Hematopoietic multipotent progenitor cell treated with erythropoietin and hydrocortisone succinate and interleukin-3 and kit ligand, for 4 days (in vitro differentiated cells): ENCODE measurements at places on chromosomes 2 and 18.

DNA sequence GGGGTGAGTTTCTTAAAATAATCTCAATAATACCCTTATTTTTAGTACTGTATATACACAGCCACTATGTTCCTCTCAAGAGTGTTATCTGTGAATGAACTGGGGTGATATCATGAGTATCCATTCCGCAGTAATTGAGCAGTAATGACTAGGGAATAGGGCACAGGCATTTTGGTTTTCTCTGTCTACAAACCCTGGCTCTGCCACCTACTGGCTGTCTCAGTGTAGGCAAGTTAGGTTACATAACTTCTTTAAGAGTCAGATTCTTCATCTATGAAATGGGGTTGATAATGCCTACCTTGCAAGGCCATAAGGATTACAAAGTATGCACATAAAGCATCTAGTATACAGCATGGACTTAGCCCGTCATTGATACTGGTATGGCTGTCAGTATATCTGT, 555.8 kb downstream of the NRXN1 start:
- DNase-seq, result peak; percentile 2

- DNase-seq, result no peak
These were observed 350.0 kb upstream of the KLHL29 start for GRCh38 chr2:23034996-23035395.

GRCh38 chr2:6958616-6959235, 41.5 kb downstream of the RNF144A start:
- DNase-seq, result no peak

GRCh38 chr2:224689539-224689938, 26.6 kb downstream of the CCDC195 start:
- DNase-seq, result no peak

DNA sequence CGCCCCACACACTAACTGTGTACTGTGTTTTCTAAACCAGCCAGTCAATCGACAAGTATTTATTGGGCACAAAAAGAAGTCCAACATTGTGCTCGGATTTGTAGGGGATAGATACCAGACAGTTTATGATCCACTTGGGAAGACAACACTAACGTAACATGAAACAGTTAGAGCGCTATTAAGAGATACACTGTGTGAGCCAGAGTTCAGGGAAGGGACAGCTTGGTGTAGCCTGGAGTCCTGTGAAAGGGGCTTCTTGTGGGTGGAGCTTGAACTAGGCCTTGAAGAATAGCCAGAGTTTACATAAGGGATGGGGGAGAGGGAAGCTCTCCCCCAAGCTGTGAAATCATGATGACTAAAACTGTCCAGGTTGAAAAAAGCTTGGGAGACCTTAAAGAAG, 176.4 kb upstream of the TCF4 start:
- DNase-seq, result no peak

GRCh38 chr2:2689306-2689705, 358.2 kb upstream of the MYT1L start:
- no peak for DNase-seq

GRCh38 chr2:27212626-27213471, 781 bp upstream of the SLC5A6 start:
- DNase-seq, result peak; percentile 76

DNA sequence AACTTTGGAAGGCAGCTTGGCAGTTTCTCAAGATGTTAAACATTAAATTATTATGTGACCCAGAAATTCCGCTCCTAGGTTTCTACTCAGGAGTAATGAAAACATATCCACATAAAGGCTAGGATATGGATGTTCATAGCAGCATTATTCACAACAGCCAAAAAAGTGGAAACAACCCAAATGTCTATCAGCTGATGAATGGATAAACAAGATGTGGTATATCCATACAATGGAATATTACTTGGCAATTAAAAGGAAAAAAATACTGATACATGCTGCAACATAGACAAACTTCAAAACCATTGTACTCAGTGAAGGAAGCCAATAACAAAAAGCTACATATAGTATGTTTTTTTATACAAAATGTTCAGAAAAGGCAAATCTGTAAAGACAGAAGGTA, 12.4 kb upstream of the FAM228A start:
- DNase-seq, result no peak

DNA sequence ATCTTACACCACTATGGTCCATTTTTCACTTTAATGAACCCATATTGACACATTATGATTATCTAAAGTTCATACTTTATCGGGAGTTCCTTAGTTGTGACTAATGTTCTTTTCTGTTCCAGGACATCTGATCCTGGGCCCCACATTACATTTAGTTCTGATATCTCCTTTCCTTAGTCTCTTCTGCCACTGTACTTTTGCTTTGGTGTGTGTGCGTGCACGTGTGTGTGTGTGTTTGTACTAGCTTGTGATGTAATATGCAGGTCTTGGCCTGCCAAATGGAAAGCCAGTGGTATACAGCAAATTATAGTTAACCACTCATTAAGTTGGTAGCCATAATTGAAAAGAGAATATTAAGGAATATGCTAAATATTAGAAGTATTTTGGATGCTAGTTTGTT, 88.0 kb downstream of the CDC42EP3 start:
- no peak for DNase-seq

GRCh38 chr2:131076707-131077106, 16.6 kb downstream of the FAM168B start:
- no peak for DNase-seq

GRCh38 chr2:160906878-160907277, 253.3 kb upstream of the TANK start:
- DNase-seq, result no peak

GRCh38 chr2:70964133-70964532, 14.3 kb upstream of the ANKRD53 start:
- no peak for DNase-seq

- DNase-seq, result no peak
These were observed 31.5 kb upstream of the CAB39 start for GRCh38 chr2:230681171-230681545.

DNA sequence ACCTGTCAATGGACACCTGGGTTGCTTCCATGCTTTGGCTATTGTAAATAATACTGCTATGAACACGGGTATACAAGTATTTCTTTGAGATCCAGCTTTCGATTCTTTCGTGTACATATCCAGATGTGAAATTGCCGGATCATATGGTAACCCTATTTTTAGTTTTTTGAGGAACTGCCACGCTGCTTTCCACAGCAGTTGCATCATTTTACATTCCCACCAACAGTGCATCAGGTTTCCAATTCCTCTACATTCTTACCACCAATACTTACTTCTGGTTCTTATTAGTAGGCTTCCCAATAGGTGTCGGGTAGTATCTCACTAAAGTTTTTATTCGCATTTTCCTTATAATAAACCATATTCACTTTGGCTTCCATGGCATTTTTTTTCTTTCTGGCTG, 69.6 kb downstream of the PID1 start:
- no peak for DNase-seq

- no peak for DNase-seq
These were observed 23.0 kb downstream of the TET3 start for GRCh38 chr2:74007711-74008110.

DNA sequence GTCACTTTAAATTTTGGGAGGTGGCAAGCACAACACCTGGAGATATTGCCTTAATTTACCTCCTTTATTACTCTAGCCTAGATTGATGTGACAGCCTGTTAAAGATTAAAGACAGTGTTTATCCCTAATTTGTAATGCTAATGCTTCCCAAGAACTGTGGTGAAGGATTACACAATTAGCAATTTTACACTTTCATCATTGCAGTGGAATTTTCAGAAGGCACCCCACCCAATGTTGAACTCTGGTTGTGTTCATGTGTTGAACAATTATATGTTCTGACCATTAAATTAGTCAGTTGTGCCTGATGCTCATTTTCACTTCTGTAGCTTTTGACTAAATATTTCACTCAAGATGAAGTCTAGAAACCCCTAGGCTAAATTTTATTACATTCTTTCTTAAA, 317.1 kb upstream of the CWC22 start:
- no peak for DNase-seq

GRCh38 chr2:235240574-235240973, 253.3 kb upstream of the AGAP1 start:
- DNase-seq, result no peak

GRCh38 chr18:34221971-34222306, 2.8 kb downstream of the NOL4 start:
- DNase-seq, result peak; percentile 2

DNA sequence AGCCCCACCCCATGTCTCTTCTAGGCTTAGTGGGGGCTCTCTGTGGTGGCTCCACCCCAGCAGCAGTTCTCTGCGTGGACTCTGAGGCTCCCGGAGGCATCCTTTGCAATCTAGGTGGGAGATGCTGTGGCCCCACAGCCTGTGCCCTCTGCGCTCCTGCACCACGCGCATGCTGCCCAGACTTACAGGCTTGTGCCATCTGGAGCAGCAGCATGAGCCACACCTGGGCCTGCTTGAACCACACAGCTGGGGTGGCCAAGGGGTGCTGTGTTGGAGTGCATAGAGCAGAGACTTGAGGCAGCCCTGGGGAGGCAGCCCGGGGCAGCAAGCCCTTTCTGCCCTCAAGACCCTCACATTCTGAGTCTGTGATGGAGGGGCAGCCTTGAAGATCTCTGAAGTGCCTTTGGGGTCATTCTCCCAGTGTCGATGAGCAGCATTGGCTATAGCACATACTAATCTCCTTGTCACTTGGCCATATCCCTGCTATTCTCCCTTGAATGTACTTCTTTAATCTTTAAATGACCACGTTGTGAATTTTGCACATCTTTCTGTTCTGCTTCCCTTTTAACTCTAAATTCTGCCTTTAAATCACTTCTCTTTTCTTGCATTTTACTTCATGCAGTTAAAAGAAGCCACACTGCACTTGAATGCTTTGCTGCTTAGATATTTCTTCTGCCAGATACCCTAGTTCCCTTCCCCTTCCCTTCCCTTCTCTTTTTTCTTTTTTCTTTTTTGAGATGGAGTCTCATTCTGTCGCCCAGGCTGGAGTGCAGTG, 62.4 kb downstream of the NCAPH start:
- DNase-seq, result no peak

- no peak for DNase-seq
These were observed 49.3 kb downstream of the PTRHD1 start for GRCh38 chr2:24743924-24744323.
